ENCODE measurements at places on chromosomes 5 and 9.

GRCh38 chr9:3650994-3651622 is 125.3 kb upstream of the RFX3 start:
- no peak for DNase-seq

DNA sequence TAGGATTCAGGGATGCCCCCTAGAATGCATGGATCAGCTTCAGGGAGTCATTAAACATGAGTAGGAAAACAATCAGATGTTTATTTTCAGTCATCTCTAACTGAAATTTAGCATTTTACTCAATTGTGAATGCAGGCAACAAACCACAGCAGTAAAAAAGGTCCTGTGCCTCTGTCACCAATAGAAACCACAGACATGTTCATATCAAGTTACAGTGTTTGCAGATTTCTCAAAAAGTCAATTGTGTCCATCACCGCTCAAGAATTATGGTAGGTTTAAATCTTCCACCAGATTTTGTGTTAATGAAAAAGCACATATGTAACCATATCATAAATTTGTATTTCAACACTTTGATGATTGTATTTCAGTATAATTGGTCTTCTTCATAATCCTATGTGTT is 68.4 kb upstream of the SLC1A1 start:
- DNase-seq: no peak

GRCh38 chr9:749716-750115 is 91.8 kb upstream of the DMRT1 start:
- DNase-seq: no peak

- DNase-seq: peak; percentile 4
Measured at GRCh38 chr9:38687389-38687842, 32.5 kb downstream of the FAM240B start.

DNA sequence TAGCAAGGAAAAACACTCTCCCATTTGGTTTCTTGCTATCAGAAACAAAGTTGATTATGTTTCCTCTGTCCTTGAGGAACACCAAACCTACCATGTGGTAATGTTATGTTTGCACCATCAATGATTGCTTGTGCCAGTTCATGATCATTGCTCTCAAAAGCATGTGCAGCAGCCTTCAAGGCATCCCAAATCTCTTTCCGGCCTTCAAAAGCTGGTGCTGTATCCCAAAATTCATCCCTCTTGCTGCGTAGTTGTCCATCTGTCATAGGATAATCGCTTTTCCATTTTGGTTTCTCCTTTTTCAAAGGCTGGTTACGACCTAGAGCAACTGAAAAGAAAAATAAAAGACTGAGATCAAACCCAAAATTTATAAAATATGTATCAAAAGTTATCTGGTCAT is 40.1 kb downstream of the EFCAB9 start:
- no peak for DNase-seq

GRCh38 chr9:4062966-4063365 is 236.9 kb downstream of the GLIS3 start:
- DNase-seq: no peak

DNA sequence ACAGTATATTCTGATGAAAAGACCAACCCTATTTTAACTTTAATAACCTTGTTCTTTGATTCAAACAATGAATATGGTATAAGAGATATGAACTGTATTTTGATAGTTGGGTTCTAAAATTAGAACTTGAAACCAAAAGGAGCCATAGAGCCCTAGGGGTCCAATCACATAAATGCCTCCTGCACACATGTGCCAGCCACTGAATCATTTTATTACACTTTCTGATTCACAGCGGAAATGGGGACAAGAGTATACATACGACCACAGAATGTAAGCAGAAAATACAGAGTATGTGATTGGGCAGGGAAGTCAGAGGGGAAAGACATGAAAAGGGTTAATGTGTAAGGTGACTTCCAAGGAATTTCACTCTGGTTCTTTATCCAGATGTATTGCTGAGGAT is 1000.2 kb downstream of the NR2F1-AS1 start:
- DNase-seq: no peak

DNA sequence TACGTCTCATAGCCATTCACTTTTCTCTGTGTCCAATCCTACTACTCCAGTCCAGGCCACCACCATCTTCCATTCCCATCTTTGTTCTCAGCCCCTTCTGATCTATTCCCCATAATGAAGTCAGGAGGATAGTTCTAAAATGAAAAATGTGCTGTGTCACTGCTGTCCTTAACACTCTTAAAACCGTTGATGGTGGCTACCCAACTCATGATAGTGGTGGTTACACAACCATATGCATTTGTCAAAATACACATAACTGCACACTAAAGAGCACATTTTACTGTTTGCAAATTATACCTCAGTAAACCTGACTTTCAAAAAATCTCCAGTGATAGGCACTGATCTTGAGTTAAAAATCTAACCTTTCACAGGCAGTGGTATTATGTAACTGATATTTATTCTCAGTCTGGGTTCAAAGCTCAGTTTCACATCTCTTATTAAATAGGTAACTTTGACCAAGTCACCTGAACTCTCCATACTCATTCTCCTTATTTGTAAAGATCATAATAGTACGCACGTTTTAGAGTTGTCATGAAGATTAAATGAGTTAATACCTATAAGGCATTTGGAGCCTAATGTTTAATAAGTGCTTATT is 24.6 kb upstream of the ADRB2 start:
- DNase-seq: no peak

- DNase-seq: peak; percentile 54
Measured at GRCh38 chr9:36148311-36149051, 11.9 kb downstream of the GLIPR2 start.

DNA sequence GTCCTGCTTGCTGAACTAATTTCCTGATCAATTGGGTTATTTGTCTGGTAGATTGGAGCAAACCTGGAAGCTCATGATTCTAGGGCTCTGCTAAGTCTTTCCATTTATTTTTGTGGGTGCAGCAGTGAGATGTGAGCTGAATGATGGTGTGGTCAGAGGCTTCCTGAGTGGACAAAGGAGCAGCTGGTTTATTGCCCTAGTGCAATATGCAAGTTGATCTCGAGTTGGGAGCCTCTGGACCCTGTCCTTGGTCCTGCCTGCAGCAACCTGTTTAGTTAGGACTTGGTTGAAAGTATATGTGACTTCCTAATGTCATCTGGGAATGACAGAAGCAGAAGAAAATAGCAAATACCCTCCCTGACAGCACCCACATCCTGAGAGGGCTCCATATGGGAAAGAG is 4.2 kb upstream of the UNC5A start:
- DNase-seq: no peak

DNA sequence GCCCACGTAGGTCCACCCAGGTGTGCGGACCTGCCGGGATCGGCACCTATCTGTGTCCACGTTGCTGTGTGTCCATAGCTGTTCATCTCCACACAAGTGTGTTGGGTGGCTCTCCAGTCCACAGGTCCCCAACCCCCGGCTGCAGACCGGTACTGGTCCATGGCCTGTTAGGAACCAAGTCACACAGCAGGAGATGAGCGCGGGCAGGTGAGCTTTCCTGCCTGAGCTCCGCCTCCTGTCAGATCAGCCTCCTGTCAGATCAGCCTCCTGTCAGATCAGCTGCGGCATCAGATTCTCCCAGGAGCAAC is 18.9 kb downstream of the LAMC3 start:
- DNase-seq: no peak

DNA sequence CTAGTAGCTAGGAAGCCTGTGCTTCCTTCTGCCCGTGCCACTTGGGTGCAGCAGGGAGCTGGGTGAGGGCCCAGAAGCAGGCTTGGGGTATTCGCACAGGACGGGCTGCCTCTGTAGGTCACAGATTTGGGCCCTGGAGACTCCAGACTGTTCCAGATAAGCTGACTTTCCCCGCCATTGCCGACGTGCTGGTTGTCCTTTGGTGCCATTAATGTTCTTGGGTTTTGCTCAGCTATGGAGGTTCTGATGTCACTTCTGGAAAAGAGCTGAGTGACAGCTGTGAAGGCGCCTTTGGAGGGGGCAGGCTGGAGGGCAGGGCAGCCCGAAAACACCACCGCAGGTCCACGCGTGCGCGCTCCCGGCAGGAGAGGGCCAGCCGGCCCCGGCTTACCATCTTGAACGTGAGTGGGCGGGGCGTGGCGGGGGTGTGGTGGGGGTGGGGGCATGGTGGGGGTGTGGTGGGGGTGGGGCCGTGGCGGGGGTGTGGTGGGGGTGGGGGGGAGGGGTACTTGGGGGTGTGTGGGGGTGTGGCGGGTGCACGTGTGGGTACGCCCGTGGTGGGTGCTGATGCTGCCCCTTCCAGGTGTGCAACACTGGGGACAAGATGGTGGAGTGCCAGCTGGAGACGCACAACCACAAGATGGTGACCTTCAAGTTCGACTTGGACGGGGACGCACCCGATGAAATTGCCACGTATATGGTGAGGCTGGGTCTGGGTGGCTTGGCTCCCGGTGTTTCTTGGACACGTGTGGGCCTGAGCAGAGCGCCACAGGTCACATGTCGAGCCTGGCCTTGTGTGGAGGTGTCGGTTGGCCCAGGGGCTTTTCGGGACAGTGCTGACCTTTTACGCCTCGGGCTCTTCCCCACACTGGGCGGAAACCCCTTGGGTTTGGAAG is 79.6 kb downstream of the WNK2 start:
- no peak for DNase-seq

DNA sequence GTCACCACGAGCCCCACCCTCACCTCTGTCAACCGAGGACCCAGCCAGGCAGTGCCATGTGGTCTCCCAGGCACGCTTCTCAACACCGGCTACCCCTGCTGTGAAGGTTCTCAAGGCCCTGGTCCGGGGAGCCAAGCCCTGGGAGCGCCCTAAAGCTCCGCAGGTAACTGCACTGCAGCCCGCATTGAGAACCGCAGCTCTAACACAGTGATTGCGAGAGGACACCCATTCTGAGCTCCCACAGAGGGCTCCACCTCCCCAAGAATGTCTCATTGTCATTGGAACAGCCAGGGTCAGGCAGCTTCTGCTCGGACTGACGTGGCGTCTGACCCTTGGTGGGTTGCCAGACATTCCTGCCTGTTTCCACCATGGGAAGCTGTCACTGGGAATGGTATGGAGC is 88.3 kb downstream of the ANKRD33B start:
- no peak for DNase-seq

GRCh38 chr5:128201065-128201926 is 117.7 kb downstream of the SLC12A2 start:
- DNase-seq: peak; percentile 84

DNA sequence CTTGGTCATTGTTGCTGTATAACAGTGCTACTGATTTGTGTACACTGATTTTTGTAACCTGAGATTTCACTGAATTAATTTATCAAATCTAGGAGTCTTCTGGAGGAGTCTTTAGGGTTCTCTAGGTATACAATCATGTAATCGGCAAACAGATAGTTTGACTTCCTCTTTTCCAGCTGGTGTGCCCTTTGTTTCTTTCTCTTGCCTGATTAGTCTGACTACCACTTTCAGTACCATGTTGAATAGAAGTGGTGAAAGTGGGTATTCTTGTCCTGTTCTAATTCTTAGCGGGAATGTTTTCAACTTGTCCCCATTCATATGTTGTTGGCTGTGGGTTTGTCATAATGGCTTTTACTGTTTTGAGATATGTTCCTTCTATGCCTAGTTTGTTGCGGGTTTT is 24.7 kb upstream of the RANBP6 start:
- no peak for DNase-seq

GRCh38 chr9:106596984-106597383 is 266.0 kb upstream of the ZNF462 start:
- no peak for DNase-seq

DNA sequence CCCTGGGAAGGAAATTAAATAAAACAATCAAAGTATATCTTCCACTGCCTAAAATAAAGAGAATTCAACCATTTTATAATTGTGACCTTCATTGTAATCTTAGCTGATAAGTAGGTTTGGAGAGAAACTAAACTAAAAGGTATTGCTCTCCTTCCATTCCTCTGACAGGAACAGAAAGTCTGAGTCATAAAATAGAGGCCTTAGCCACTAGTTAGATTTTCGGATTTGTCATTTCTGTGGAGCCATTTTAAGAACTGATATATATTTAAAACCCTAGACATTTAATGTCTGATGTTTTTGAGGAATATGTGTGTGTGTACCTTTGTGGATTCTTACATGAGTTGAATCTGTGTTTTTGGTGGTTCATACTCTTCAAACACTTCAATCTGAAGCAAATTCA is 11.8 kb upstream of the TMC1 start:
- no peak for DNase-seq

DNA sequence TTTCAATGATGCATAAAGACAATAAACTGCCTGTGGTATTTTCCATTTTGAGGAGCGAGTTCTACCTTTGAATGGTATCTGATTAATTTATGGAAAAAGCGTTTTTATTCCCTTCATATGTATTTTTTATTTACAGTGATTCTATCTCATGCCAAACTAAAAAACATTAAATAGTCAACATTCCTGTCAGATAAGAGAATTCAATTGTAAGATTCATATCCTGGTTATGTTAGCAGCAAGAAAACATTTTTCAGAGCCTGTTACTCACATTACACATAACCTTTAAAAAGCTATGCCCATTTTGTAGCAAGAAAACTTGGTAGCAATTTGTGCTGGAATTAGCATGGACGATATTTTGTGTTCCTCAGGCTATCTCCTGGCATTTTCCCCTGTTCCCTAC is 55.1 kb upstream of the PRLR start:
- no peak for DNase-seq

- DNase-seq: no peak
Measured at GRCh38 chr9:4839470-4839912, 46.7 kb downstream of the RCL1 start.

DNA sequence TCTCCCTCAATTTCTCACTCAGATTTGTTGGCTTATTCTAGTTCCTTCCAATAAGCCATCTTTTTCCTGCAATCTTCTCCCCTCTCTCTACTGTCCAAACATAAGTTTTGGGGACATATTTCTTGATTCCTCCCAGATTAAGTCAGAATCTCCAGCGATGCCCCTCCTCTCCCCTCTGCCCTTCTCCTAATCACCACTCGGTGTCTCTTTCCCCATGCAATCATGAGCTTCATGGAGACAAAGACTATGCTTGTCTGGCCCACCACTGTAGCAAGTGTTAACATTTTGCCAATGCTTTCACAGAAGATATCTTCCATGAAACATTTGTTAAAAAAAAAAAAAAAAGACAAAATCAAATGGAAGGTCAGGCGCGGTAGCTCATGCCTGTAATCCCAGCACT is 42.4 kb downstream of the PDE6A start:
- no peak for DNase-seq

GRCh38 chr9:25519286-25519685 is 159.0 kb downstream of the TUSC1 start:
- DNase-seq: no peak

GRCh38 chr9:95788021-95788420 is 87.5 kb upstream of the ERCC6L2 start:
- DNase-seq: no peak

DNA sequence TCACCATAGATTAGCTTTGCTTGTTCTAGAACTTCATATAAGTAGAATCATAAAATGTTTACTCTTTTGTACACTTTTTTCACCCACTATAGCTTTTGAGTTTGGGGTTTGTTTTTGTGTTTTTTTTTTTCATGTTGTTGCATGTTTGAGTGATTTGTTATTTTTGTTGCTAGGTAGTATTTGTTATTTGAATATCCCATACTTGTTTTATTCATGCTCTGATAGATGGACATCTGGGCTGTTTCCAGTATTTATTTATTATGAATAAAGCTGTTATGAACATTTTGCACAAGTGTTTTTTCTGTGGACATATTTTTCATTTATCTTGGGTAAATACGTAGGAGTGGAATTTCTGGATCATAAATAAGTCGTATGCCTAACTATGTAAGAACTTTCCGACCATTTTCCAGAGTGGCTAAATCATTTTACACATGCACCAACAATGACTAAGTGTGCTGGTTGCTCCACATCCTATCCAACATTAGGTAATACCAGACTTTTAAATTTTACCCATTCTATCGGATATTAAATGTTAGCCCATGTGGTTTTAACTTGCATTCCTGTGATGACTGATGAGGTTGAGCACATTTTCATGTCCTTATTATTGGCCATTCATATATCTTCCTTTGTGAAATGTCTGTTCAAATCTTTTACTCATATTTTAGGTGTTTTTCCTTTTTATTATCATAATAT is 69.1 kb upstream of the NR4A3 start:
- no peak for DNase-seq
